ENCODE measurements at places on chromosomes 3 and 15. TPM values are rescaled to one million over a fixed set of nuclear protein-coding genes. Genes with fewer than 3 reads are reported as not detected.
A peak's percentile ranks its signal among the peaks of the same experiment; 100 is the strongest.

DNA sequence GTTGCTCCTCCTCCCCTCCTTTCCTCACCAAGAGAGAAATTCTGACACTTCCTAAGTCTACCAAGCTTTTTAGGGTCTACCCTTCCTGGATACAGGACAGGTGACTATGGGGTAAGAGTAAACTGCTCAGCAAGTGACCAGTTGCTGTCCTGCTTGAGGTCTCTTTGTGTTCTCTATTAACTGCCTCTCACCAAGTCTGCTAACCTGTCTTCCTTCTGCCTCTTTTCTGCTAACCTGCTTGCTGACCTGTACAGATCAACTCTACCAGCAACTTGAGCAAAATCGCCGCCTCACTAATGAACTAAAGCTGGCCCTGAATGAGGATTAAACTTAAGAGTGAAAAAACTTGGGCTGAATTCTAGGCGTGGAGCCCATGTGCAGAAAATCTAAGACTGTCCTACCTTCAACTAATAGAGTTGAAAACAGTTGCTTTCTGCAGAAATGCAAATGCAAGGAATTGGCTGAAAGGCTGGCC, 27.1 kb downstream of the TPM1 start:
- DNase-seq: no peak

Gene ITIH3
- polyA plus RNA-seq: 14.2 TPM

DNA sequence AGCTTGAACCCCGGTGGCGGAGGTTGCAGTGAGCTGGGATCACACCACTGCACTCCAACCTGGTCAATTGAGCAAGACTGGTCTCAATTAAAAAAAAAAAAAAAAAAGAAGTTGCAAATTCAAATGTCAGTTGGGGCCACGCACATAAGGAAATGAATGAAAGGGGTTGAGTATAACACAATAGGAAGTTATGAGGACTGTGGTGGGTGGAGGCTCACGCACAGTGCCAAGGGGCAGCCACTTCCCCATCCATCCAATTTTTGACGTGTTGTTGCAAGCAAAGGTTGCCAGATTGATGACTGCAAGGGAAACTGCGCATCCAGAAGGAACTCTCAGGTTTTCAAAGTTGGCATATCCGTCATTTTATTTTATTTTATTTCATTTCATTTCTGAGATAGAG, 532.2 kb downstream of the NTRK3 start:
- DNase-seq: no peak

DNA sequence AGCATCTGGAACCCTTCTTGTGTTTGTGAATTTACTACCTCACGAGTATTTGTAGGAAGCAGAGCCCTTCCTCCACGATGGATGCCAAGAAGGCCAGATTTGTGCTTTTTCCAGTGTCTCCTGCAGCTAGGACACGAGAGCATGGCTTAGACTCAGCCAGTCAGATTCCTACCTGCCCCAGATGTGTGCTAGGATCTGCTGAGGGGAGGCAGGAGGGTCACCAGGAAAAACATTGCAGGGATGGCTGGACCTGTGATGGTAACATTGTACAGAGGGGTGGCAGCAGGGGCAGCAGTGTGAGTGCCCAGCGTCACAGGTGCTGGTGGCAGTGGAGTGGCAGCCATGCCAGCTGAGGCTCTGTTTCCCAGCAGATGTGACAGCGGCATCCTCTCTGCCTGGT, 285.3 kb downstream of the FAM43A start:
- no peak for DNase-seq

DNA sequence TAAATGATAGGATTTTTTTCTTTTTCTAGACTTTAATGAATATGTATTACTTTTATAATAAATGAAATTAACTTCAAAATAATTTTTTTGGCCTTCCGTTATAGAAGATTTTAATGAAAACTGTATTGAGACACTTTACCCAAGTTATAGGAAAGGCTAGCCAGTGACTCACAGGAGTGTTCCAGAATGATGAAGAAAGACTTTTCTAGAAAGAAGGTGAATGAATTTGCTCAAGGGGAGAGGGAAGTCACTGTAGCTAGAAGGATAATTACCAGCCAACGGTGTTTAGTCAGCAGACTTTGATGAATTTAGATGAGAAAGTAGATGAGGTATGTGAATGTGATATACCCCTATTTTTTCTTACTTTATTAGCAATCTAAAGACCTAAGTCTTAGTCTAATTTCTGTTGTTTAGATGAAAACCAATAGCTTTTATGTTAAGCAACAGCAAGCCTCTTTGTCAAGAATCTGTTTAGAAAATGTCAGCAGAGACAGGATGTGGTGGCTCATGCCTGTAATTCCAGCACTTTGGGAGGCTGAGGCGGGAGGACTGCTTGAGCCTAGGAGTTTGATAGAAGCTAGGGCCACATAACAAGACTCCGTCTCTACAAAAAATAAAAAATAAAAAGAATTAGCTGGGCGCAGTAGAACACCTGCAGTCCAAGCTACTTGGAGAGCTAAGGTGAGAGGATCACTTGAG, 3.2 kb downstream of the ALAS1 start:
- no peak for DNase-seq

Gene BAHD1
- polyA plus RNA-seq: 14.8 TPM

Gene PCLAF
- polyA plus RNA-seq: 1.3 TPM

GRCh38 chr15:45126535-45127158, 3.0 kb downstream of the DUOXA1 start:
- no peak for DNase-seq

DNA sequence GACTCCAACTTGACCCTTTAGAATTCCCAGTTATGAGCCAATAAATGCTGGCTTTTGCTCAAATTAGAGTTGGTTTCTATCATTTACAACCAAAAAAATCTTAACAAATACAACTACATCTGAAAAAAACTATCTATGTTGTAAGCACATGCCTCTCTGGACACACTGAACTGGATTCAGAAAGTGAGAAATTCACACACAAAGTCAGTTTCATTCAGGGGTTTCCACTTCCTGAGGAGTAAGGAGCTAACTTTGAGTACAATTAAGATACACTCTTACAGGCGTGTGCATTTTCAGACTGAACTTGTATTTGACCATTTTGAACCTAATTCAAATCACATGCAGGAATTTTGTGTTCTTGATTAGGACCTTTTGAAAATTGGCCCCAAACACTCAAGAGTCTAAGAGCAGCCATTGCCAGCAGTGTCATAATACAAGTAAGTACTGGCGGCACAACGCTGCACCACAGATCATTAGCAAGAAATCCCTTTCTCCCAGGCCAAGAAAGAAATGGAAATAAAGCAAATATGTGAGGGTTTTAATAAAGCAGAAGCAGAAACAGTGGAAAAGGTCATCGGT, 31.2 kb downstream of the LINS1 start:
- DNase-seq: no peak

DNA sequence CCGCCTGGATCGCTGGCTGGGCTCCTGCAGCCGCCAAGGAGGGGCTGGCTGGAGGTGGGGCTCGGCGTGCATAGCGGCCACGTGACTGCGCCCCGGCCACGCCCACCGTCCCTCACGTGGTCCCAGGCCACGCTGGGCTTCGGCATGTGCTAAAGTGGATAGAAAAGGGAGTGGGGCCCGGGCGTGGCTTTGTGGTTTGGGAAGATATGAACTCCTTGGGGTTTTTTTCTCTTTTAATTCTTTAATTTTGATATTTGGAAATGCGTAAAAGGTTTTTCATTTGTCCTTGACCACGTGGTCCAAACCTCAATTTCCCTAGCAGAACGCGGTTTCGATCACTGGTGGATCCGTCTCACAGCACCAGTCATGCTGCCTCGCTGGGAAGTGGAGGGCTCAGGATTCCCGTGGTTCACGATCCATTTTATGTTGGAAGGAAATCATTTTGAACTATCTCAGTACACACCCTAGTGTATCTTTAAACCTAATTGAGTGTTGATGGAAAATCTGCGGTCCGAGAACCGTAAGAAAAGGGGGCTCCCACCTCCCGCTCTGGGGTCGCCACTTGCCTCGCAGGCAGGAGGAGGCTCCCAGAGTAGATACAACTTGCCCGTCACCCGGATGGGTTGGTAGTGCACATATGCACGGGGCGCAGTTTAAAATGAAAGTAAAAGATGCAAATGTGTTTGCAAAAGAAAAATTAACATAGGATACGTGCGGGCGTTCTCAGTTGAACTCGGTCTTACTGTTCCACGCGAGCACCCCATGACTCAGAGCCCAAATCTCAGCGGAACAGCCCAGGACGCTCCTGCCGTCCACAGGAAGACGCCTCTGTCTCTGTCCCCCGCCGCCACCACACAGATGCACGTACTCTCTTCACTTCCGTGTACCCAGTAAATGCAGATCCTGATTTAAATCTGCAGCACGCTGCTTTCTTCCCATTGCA, 141.9 kb downstream of the PGPEP1L start:
- DNase-seq: peak; percentile 89

Gene GUCA1C
- 0.38 TPM for polyA plus RNA-seq

- DNase-seq: no peak
These were observed 77.0 kb downstream of the INO80 start for GRCh38 chr15:41039121-41039520.

DNA sequence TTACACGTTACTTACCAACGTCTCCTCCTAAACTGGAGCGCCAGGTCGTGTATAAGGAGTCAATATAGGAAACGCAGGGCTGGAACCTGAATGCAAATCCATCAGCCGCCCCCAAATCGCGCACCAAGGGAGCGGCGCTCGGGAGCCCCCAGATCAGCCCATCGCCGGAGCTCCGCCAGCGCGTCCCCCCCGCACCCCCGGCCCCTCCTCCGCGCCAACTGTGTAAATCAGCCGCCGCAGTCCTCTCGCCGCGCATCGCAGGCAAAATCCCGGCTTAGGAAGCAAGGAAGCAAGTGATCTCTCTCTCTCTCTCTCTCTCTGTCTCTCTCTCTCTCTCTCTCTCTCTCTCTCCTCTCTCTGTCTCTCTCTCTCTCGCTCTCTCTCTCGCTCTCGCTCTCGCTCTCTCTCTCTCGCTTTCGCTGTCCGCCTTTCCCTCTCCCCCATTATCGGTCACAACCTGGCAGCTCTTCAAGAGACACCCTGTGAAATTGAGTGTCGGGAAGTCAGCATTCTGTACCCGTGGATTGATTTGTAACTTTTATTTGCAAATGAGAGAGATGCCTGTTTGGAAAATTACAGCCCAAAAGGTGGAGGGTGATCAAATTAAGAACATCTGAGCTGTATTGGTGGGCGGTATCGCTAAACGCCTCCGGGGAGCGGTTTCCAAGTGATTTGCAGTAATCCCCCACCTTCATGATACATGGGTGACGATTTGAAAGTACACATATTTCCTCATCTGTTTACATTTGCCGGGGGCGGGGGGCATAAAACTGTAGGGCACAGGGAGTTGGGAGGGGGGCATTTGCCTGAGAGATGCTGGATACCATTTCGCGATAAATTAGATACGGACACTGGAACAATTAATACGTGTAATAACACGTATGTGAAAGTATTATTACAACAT, 645 bp upstream of the SLITRK3 start:
- no peak for DNase-seq

GRCh38 chr15:57747206-57747896, 40.8 kb downstream of the POLR2M start:
- no peak for DNase-seq

Gene SLC12A8
- 0.57 TPM for polyA plus RNA-seq

DNA sequence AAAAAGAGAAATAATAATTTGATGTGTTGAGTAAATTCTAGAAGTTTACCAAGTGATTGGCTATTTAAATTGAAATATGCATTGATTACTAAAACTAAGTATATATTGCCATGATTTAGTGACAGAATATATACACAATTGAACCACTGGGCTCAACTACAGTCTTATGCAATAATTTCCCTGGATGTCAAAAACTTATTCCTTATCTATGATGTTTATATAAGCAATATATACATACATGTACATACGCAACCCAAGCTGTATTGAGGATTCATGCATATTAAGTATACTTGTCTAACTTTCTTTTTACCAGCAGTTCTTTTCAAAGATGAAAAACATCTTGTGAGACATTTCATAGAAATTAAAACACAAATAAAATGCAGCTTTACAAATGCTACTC, 165.8 kb downstream of the ZIC4 start:
- no peak for DNase-seq

GRCh38 chr3:15800780-15801179, 3.0 kb upstream of the ANKRD28 start:
- no peak for DNase-seq

DNA sequence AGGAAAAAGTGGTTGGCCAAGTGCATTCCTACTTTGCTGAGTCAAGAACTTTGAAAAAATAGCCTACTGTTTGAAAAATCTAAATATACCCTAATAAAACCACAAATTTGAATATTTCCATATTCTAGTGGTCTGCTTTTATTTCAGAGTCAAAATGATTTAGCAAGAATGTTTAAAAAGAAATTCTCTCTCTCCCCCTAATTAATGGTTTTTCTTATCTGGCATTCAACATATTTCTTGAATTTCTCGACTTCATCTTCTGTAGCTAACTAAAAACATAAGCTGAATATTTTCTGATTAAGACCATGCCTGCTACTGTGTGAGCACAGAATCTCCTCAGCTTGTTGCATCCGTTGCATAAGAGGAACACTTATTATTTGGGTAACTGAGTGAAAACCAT, 563.5 kb upstream of the TBL1XR1 start:
- no peak for DNase-seq

- DNase-seq: no peak
These were observed 16.8 kb downstream of the TNIK start for GRCh38 chr3:171443211-171443957.

- DNase-seq: no peak
These were observed 2.3 kb downstream of the PLA2G4E start for GRCh38 chr15:42018306-42019224.

- DNase-seq: no peak
These were observed 45.1 kb upstream of the EPHB1 start for GRCh38 chr3:134749802-134750553.

DNA sequence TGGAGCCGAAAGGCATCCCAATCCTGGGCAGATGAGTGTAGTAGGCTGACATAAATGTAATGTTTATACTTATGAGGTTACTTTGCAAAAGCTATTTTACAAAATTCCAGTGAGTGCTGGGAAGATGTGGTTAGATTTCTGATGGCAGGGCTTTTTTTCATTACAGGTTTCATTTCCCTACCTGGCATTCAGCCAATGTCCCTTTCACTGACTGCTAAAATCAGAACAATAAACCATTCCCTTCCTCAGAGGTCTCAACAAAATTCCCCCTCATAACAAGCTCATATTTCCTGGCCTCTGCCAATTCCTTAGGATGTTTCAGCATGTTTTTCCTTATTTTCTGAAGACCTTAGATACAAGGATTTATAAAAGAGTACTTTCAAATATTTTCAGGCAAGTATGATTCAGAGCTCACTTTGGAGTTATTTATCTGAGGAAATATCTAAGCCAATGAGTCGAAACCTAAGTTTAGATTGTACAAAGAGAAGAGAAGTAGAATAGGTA, 40.9 kb upstream of the CCDC80 start:
- DNase-seq: no peak

DNA sequence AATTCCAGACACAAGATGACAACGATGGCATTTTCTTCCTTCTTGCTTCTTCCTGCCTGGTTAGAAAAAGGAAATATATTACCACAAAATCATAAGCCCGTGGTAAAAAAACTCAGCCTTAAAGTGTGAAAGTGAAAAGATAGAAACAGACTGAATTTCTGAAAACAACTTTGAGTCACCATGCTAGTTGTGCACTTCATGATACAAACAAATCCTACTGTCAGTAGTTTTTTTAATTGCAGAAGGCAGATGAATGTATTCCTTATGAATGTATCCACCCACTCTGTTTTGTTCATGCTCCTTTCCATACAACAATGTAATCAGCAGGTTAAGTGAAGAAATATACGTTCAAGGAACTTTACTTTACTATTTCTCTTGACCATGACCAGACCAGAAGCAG, 1144.7 kb downstream of the OTOL1 start:
- no peak for DNase-seq

- DNase-seq: peak; percentile 66
These were observed 697 bp downstream of the CHSY1 start for GRCh38 chr15:101250873-101251829.

Gene GOLGA6B
- not detected for polyA plus RNA-seq

Gene COL6A6
- polyA plus RNA-seq: 0.21 TPM
